CD4-positive, alpha-beta T cell (primary cell): ENCODE measurements at places on chromosomes 5 and 9.

- DNase-seq, result no peak
These were observed 305.8 kb downstream of the PDE4D start for GRCh38 chr5:59587489-59588337.

- DNase-seq, result no peak
These were observed 579 bp upstream of the NTRK2 start for GRCh38 chr9:84669013-84669287.

- DNase-seq, result no peak
These were observed 67.2 kb upstream of the SUSD1 start for GRCh38 chr9:112242147-112242804.

- no peak for DNase-seq
These were observed 886 bp downstream of the SLC4A9 start for GRCh38 chr5:140360681-140361479.

GRCh38 chr9:25600501-25600900 lies 77.7 kb downstream of the TUSC1 start:
- DNase-seq, result no peak

DNA sequence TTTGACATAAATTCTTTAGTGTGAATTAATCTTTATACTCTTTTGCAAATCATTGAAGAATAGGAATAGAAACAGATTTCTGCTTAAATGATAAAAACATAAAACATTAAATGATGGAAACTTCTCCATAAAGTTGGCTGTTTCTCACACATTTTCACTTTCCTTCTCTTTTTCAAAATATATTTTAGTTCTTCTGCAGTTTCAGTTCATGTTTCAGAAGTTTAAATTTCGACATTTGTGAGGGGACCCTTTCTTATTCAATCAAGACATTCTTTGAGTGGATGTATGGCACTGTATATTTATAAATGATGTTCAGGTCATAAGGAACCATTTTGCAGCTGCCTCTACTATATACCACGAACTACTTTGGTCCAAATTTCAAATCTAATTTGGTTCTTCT lies 34.6 kb downstream of the TNFAIP8 start:
- DNase-seq, result no peak

DNA sequence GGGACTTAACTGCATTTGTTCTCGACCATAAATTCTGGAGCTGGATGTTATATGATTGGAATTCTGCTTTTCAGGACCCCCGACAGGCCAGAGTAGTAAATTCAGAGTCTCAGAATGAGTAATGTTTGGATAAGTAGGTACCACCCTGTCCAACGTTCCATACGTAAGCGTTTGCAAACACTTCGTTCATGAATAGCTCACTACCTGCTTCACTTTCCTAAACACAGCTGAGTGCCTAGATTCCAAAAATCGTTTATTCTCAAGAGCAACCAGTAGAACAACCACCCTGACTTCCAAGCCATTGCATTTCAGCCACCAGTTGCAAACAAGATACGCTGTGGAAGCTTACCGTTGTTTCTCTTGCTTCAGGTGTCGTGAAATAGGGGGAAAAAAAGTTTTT lies 101.3 kb upstream of the DMRT1 start:
- DNase-seq, result no peak

- DNase-seq, result no peak
These were observed 203.7 kb downstream of the SEMA6A start for GRCh38 chr5:116370886-116371285.

- peak; percentile 69 for DNase-seq
These were observed 974 bp downstream of the C9orf40 start for GRCh38 chr9:74951725-74952151.

- no peak for DNase-seq
These were observed 44.1 kb downstream of the ADGRV1 start for GRCh38 chr5:90602681-90603080.

DNA sequence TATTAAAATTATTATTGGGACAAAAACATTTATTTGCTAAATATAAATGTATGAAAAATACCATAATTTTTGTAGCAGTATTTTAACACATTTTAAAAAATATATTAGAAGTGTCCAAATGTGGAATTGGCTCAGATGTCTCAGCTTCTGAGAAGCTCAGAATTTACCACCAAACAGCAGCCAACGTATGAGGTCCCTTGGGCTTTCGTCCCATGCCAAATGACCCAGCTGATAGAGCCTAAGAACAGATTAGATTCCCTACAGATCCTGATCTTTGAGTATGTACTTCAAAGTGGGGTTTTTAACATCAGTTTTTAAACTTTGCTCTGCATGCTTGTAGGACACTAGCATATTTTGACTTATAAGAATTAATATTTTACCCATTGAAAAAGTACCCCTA lies 77.3 kb upstream of the RPS23 start:
- no peak for DNase-seq

DNA sequence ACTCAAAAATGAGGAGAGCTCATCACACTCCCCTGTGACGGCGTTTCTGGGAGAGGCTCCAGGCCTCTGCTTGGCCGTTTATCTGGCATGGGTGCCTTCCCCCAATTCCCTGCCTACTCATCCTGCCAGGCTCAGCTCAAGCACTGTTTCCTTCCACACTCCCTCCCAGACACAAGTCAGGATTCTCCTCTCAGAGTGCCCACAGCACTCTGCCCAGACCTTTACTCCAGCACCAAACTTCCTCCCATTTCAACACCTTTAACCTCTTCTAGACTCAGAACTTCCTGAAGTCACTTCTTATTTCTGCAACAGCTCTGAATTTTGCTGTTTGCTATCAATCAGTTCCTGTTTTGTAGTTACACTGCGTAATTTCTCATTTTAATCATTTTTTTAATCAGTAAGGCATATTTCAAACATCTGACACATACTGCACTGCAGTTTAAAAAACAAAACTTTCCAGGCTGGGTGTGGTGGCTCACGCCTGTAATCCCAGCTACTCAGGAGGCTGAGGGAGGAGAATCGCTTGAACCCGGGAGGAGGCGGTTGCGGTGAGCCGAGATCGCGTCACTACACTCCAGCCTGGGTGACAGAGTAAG lies 16.0 kb downstream of the TRMO start:
- peak; percentile 77 for DNase-seq

DNA sequence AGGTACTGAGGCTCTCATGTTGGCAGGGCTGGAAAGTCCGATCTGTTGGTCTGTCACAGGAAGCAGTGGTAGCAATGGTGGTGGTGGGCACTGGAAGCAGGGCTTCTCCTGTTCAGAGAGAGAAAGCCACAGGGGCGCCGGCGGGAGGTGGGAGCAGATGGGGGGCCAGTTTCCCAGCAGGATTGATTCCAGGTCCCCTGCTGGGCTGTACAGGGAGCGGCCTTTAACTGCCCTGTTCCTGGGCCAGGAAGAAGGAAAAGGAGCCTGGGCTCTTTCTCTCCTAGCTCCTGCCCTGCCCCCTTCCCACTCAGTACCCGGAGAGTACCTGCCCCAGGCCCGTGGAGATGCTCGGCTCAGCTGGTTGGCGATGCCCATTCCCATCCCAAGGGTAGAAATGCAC lies 2.6 kb upstream of the DAB2IP start:
- no peak for DNase-seq

GRCh38 chr5:102743900-102744299 lies 11.2 kb upstream of the PAM start:
- no peak for DNase-seq

DNA sequence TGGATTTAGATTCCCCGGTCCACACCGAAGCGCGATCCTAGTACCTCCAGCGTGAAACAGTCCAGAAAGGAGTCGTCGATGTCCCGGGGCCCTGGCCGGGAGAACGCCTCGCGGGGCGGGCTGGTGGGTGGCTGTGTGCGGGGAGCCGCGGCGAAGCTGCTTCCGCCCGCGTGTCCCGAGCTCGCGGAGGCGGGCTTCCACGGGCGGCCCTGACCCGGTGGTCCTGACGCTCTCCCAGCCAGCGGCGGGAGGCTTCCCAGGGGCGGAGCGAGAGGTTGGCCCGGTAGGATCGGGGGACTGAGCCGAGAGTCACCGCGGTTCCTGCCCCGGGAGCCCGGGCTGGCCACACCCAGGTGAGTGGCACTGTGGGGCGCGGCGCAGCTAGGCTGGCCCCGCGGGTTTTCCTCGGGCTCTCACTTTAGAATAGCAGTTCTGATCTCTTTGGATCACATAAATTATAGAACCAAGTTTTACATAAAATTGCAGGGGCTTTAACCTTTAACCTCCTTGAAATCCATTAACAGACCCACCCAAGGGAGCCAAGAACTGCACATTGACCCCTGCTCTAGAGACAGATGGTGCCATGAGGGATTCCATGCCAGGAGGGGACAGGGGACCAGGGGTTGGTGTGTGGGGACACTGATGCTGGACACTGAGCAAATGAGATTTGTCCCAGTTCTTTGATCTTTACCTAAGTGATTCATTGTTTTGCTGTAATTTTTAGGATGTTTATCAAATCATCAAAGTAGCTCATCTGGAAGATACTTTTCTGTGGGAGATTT lies 29.2 kb upstream of the IL31RA start:
- DNase-seq, result peak; percentile 1

GRCh38 chr5:1324301-1324700 lies 20.6 kb downstream of the CLPTM1L start:
- no peak for DNase-seq

GRCh38 chr9:90987566-90987965 lies 185.9 kb downstream of the SYK start:
- DNase-seq, result no peak

DNA sequence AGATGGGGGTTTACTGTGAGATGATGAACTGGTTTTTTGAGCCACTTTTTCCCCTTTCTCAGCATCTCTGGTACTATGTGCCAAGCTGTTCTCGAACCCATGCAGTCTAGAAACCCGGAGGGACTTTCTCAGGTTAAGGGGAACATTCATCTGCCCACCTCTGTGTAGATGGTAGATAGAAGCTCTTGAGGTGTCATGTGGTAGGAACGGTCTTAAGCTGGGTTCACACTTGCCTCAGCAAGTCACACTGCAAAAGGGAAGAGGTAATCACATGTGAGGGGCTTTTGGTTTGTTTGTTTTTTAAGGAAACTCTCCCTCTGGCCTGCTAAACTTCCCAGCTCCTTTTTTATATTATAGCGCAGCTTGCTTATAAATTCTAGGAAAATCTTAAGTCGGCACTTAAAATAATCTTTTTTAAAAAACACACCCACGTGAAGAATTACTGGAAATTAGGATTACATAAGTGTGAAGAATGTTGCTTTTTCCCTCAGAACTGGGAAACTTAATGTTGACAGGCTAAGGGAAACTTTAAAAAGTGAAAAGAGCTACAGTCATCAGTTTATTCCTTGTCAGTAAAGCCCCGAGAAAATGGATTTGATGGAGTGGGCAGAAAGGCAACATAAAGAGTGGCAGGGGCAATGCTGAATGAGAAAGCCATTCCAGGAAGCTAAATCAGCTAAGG lies 430.3 kb downstream of the ARHGEF28 start:
- no peak for DNase-seq

- no peak for DNase-seq
These were observed 5.1 kb upstream of the TESK1 start for GRCh38 chr9:35599763-35600604.

GRCh38 chr9:2453701-2454100 lies 167.9 kb upstream of the VLDLR start:
- DNase-seq, result no peak

DNA sequence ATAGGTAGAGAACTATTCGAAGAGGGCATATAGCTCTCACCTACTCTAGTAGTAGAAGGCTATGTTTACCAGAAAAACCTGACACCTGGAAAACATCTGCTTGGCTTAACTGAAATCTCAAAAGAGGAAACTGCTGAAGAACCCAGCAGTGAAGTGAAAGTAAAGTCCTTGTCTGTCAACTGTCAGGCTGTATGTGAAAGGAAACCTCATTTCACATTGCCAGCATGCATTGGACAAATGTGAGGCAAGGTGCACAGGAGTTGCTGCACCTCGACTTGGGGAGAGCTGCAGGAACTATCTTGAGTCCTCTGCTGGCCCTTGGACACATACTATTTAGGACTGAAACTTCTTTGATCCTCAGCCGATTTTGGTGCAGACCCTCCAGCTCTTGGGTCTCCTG lies 53.3 kb downstream of the NREP start:
- no peak for DNase-seq
